ENCODE measurements at places on chromosomes 16 and 17. TPM values are rescaled to one million over a fixed set of nuclear protein-coding genes. Genes with fewer than 3 reads are reported as not detected.

Gene ST3GAL2
- 25.9 TPM for total RNA-seq

Gene PIK3R5
- total RNA-seq, result not detected

Gene ACAP1
- total RNA-seq, result 5.2 TPM

Gene ASPA
- not detected for total RNA-seq

Gene CSHL1
- total RNA-seq, result not detected

Gene TBKBP1
- total RNA-seq, result 6.9 TPM

DNA sequence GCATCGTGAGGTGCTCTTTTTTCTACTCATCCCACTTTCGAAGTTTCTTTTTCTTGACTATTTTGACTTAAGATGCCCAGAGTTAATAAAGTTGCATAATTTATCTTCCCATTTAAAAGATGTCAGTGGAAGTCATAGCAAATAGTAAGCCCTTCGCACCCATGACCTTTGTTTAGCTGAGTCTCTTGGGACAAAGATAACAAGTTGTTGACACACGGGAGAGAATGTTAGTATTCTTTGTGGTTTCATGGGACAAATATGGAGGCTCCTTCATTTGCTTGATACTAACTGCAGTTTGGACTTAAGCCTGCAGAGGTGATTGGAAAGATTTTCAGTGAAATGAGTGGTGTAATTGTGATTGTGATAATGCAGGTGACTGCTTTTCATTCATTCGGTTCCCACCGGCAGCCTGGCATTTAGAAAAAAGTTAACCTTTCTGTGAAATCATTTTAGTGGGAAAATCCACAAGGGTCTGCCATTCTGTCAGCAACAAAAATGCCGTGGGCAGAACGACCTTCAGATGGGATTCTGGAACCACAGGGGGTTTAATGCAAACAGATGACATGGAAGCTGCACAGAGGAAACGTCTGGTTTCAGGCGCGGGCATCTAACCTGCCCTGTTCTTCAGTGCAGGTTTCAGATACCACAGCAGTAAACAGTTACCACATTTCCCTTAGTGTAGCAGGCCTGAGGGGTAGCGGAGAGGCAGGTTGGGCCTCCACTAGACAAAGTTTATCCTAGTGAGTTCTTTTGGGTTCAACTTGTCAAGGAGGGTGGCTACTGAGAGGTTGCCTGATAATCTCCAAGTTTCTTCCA is 123.0 kb downstream of the RPTOR start:
- no peak for DNase-seq

DNA sequence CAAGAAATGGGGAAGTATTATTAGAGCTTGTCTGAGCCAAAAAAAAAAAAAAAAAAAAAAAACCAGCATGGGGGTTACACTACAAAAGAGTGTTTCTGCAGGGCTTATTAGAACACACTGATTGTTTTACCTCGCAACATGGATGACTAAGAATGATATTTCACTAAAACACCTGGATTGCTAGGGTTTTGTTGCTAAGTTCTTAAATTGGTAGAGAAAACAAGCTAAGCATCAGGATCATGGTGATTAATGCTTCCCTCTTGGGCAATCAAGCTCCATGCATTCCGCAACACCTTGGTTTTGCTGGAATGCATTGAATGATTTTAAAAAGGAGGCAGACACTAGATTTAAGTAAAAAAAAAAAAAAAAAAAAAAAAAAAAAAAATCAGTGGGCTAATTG is 931.4 kb upstream of the CDH8 start:
- DNase-seq, result no peak

DNA sequence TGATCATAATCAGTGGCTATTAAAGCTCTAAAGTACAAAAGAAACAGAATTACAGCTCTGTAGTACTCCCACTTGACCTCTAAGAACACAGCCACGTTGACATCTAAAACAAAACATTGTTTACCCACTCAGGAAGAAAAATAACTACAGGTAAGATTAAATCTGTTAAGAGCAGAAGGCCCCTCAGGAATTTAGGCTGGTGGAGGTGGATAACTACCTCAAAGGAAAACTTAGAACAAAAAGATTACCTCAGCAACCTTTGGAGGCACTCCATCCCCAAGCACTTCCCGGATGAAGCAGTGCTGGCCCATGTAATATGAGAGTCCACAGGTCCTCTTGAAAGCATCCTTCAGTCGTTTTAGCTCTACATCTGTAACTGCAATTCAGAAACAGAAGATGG is 46.7 kb downstream of the USP32 start:
- DNase-seq, result no peak

- no peak for DNase-seq
Measured at GRCh38 chr17:69945698-69946185, 129.3 kb upstream of the KCNJ16 start.

DNA sequence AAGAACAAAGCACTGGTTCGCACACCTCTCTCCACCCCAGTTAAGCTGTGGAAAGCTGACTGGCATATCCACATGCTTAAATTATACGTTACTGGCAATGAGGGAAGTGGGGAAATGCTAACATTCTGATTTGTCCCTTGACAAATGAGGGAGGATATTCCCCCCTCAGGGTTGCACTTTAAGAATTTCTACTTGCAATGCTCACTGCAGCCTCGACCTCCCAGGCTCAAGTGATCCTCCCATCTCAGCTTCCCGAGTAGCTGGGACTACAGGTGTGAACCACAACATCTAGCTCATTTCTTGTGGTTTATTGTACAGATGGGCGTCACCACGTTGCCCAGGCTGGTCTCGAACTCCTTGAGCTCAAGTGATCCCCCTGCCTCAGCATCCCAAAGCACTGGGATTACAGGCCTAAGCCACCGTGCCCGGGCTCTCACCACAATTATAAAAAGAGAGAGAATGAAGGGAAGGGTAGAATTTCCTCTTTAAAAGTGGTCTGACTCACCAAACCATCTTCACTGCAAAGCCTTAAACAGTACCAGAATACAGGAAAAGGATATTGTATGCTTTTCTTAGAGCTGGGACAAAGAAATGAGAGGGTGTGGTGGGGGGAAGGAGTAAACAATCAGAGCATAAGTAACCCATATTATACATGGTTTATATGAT is 38.9 kb downstream of the KANSL1 start:
- peak; percentile 21 for DNase-seq

GRCh38 chr16:8107296-8107695 is 483.0 kb downstream of the TMEM114 start:
- DNase-seq, result no peak

DNA sequence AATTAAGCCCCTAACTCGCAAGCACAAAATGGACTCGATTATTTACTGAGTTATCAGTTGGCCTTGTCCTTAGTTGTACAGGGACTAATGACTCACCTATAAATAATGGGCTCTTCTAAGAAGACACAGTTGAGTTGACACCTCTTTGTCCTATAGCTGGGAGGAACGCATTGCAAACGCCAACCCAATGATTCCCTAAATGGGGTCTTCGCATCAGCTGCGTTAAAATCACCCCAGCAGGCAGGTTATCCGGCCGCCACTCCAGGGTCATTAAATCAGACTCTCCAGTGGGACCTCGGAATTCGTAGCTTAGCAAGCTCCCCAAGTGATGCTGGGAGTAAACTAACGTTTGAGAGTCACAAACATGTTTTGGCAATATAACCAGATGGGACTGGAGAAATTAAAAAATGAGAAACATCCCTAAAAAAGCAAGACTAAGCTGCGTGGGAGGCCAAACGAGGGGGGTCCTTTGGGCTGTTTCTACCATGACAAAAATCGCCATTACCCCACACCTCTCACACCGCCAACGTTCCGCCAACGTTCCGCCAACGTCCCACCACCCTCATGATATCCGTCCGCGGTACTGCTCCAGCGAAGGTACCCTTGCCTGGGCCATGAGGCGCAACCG is 932 bp upstream of the NFE2L1 start:
- DNase-seq, result no peak

- DNase-seq, result peak; percentile 92
Measured at GRCh38 chr16:85173146-85173980, 61.1 kb upstream of the CIBAR2 start.

DNA sequence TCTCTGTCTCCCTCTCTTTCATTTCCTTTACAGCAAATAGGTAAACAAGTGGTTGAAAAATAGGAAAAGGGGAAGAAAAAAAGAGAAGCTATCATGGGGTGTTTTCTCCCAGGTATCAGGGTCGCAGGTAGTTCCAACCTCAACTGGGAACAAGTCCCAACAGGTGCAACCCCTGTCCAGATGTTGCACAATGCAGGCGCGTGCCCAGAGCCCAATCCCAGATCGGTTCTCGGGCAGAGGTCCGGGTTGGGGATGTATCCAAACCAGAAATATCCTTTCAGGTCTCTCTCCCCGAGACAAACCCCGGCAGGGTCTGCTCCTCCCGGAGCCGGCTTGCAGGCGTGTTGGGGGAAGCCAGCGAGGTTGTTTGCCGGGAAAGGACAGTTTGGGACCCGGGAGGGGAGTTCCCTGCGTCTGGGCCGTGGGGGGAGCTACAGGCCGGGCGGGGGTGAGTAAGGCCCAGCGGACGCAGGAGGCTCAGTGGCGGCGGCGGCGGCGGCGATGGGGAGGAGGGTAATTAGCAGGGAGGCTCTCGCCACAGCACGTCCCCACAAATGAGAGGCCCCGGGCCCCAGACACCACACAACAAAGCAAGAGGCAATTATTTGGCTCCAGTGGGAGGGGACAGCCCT is 21.2 kb upstream of the SP6 start:
- DNase-seq, result no peak

DNA sequence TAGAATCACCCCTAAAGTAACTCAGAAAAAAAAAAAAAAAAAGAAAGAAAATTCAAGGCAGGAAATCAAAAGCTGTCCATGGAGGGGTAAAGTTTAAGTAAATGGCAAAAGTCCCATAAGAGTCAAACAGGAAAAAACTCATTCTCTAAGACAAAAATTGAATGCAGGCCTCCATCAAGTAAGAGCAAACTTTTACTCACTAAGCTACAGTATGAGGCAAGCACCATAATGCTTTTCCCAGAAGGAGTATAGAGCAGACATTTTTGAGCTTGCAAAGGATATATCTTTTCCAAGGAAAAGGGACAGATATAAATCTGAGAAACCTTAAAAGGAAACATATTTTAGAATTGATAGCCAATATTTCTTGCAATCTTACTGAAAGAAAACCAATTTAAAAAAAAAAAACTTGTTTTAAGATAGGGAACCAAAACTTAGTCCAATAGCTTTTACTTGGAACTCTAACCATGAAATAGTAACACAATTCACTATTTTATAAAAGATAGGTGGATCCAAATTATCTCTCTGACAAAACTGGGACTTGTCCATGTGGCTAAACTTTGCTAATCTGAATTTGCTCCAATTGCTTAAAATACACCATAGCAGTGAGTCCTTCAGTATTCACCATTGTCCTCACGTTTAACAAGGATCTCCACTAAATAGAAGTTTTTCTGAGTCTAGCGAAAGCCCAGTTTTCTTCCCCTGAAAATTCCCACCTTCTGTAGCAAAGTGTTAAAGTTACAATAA is 99.8 kb downstream of the CDH11 start:
- DNase-seq, result no peak

DNA sequence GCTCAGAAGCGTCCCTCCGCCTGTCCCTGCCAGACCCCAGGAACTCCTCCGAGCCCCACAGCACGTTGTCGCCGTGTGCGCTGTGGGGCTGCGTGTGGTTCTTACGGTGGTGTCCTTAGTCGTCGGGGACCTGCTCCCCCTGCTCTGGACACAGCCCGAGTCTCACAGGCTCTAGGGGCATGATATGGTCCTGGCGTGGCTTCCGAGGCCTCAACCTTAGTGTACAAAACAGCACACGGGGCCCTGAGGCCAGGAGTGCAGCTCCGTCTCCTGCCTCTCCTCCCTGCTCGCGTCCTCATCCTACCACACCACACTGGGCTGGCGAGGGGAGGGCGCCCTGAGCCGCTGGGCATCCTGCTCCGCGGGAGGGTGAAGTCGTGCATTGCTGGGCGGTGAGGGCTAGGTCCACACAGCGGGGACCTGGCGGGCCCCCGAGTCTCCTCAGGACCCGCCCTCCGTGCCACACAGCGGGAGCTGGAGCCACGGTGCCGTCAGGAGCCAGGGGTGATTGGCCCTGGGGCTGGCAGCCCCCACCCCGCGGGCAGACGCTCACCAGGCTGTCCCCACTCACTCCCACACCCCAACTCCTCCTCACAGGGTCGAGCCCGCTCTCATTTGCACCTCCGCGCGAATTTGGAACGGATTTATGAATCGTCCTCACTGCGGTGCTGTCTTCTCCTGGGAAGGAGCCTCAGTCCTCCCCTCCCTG is 1.2 kb upstream of the MAFG start:
- DNase-seq, result no peak

GRCh38 chr17:16349431-16349830 is 3.8 kb downstream of the CENPV start:
- DNase-seq, result no peak

DNA sequence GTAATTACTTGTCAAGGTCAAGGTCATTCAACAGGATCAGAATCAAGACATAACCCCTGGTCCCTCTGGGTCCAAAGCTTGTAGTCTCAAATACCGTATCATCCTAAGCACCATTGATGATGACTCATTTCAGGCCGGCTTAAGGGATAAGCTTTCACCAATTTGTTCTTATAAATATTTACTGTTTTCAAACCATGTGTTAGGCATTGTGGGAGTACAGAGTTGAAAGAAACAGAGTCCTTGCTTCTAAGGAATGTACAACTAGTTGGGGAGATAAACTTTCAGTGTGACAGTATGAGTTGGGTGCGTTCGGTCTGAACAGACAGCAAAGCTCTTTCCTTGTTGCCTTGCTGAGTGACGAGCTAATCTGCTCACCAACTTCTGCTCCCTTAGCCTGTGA is 183.5 kb upstream of the MAF start:
- DNase-seq, result no peak

- DNase-seq, result no peak
Measured at GRCh38 chr16:51155820-51156806, 5.0 kb upstream of the SALL1 start.

DNA sequence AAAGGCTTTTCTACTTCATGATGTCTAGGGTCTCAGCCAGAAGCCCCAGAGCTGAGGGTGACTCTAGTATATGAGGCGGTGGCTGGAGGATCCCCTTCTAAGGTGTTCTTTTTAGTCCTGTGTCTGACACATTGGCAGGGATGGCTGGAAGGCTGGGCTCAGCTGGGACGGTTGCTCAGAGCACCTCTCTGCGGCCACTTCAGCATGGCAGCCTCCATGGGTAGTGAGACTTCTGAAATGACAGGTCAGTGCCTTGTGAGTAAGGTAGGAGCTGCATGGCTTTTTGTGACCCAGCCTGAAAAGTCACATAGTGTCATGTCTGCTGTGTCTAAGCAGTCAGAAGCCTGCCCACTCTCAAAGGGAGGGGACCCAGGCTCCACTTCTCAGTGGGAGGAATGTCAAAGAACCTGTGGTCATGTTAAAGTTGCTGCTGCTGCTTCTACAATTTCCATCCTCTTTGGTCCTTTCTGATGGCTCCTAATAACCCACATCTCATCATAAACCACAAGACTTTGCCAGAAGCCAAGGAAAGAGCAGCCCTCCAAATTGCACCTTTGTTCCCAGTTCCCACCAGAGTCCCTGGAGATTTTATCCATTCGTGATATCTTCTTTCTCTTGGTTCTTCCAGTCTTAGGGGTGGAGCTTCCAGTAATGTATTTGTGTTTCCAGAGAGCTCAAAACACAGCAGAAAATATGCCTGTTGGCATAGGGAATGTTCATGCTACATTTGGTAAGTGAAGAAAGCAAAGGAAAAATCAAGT is 15.4 kb upstream of the KCNG4 start:
- DNase-seq, result no peak

GRCh38 chr17:72829883-72830282 is 262.6 kb downstream of the SLC39A11 start:
- no peak for DNase-seq

- DNase-seq, result no peak
Measured at GRCh38 chr17:41585301-41586056, 1.2 kb downstream of the KRT14 start.
